ENCODE measurements at places on chromosomes 5 and 9. TPM values are rescaled to one million over a fixed set of nuclear protein-coding genes. Genes with fewer than 3 reads are reported as not detected.

- H3K4me1 ChIP-seq: no peaks in the 10 kb centered on the region
- no peaks in the 10 kb centered on the region for H3K36me3 ChIP-seq
- H3K4me3 ChIP-seq: no peak overlapping the region
- H3K27me3 ChIP-seq: no peaks in the 10 kb centered on the region
- DNase-seq: no peak
- H3K27ac ChIP-seq: no peak overlapping the region
Observed at GRCh38 chr9:98690686-98691085, 18.0 kb downstream of the GABBR2 start.

- no peaks in the 10 kb centered on the region for H3K4me1 ChIP-seq
- no peak overlapping the region for H3K4me3 ChIP-seq
- no peaks in the 10 kb centered on the region for H3K36me3 ChIP-seq
- no peak for DNase-seq
Observed at GRCh38 chr5:82601077-82601476, 322.9 kb upstream of the RPS23 start.

ZNF367 gene
- total RNA-seq: 12.4 TPM

DNA sequence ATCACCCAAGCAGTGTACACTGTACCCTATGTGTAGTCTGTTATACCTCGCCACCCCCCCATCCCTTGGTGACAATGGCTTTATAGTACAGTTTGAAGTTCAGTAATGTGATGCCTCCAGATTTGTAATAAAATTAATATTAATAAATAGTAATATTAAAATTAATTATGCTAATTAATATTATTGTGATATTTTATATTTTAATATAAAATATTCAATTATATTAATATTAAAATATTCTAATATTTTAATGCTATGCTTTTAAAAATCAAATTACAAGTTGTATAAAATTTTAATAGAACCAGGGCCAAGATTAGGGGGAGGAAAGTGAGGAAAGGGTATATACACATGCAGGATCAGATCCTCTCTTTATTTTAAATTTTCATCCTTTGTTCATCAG is 147.7 kb upstream of the MAP3K1 start:
- H3K36me3 ChIP-seq: no peaks in the 10 kb centered on the region
- H3K27ac ChIP-seq: no peak overlapping the region
- H3K4me1 ChIP-seq: no peaks in the 10 kb centered on the region
- no peak for DNase-seq

GCNT1 gene
- 0.28 TPM for total RNA-seq

- H3K4me1 ChIP-seq: no peaks in the 10 kb centered on the region
- no peak for DNase-seq
- no peaks in the 10 kb centered on the region for H3K36me3 ChIP-seq
- H3K27me3 ChIP-seq: no peaks in the 10 kb centered on the region
Observed at GRCh38 chr9:88143179-88143578, 4.9 kb upstream of the SPATA31C2 start.

DNA sequence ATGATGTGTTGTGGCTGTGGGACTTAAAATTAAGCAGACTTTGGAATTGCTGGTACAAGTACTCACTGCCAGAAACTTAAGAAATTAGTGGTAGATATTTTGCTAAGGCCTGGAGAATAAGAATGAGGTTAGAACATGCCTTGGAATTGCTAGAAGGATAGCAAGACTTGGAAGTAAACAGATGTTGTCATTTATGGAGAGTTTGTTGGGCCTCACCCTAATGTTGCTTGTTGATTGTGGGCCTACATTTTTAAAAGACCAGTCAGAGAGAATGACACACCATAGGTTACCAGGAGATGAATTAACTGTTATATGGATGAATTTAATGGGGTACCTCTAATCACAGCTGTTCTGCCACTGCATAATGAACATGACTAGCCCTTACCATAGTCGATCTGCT is 120.1 kb upstream of the GAS1 start:
- no peak for DNase-seq
- no peak overlapping the region for H3K27ac ChIP-seq
- no peak overlapping the region for H3K4me3 ChIP-seq
- H3K36me3 ChIP-seq: no peaks in the 10 kb centered on the region
- H3K4me1 ChIP-seq: no peaks in the 10 kb centered on the region

- peaks cover 10% of the 10 kb centered on the region for H3K4me1 ChIP-seq
- H3K36me3 ChIP-seq: no peaks in the 10 kb centered on the region
- no peaks in the 10 kb centered on the region for H3K27me3 ChIP-seq
- peak overlapping the region; percentile 86 for H3K4me3 ChIP-seq
- DNase-seq: no peak
Observed at GRCh38 chr5:148829248-148829594, 2.8 kb downstream of the ADRB2 start.

TAF1L gene
- total RNA-seq: not detected

PFN3 gene
- total RNA-seq: not detected

MAP3K1 gene
- total RNA-seq: 6.2 TPM

GRCh38 chr9:86978413-86978812 is 31.1 kb upstream of the GAS1 start:
- no peak for DNase-seq
- no peaks in the 10 kb centered on the region for H3K4me1 ChIP-seq
- no peaks in the 10 kb centered on the region for H3K36me3 ChIP-seq
- no peaks in the 10 kb centered on the region for H3K27me3 ChIP-seq
- no peak overlapping the region for H3K27ac ChIP-seq

DNA sequence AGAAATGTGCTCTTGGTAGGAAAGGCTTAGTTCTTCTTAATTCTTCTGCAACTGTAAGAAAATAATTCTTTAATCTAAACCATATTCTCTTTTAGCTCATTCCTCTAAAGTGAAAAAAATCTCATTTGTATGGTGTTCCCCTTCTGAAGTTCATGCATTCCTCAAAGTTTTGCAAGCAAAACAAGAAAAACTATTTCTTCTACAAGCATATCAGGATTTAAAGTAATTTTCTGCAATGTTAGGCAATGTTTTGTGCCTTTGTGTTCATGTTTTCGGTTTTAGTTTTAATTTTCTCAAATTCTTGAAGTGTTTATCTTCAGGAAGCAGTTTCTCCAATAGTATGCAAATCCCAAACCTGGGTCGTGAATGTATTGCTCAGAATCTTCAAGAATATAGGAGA is 12.7 kb upstream of the GPR21 start:
- no peaks in the 10 kb centered on the region for H3K4me1 ChIP-seq
- no peak overlapping the region for H3K27ac ChIP-seq
- no peak overlapping the region for H3K4me3 ChIP-seq
- peaks cover 4% of the 10 kb centered on the region for H3K36me3 ChIP-seq

DNA sequence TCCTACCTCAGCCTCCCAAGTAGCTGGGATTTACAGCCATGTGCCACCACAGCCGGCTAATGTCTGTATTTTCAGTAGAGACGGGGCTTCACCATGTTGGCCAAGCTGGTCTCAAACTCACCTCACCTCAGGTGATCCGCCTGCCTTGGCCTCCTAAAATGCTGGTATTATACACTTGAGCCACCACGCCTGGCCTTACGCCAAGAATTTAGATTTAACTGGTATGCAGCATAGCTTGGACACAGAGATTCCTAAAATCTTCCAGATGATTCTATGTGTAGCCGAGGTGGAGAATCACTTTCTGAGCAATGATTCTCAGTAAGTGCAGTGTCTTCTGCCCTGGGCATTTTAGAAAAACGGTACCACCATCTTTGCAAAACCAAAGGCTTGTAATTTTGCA is 74.1 kb downstream of the HABP4 start:
- H3K4me1 ChIP-seq: no peaks in the 10 kb centered on the region
- H3K27ac ChIP-seq: no peak overlapping the region
- no peaks in the 10 kb centered on the region for H3K36me3 ChIP-seq
- no peak for DNase-seq
- no peaks in the 10 kb centered on the region for H3K27me3 ChIP-seq

- H3K36me3 ChIP-seq: no peaks in the 10 kb centered on the region
- H3K27me3 ChIP-seq: no peaks in the 10 kb centered on the region
- H3K4me3 ChIP-seq: no peak overlapping the region
- DNase-seq: no peak
- no peaks in the 10 kb centered on the region for H3K4me1 ChIP-seq
Observed at GRCh38 chr9:73079326-73079725, 72.3 kb upstream of the ANXA1 start.

DNA sequence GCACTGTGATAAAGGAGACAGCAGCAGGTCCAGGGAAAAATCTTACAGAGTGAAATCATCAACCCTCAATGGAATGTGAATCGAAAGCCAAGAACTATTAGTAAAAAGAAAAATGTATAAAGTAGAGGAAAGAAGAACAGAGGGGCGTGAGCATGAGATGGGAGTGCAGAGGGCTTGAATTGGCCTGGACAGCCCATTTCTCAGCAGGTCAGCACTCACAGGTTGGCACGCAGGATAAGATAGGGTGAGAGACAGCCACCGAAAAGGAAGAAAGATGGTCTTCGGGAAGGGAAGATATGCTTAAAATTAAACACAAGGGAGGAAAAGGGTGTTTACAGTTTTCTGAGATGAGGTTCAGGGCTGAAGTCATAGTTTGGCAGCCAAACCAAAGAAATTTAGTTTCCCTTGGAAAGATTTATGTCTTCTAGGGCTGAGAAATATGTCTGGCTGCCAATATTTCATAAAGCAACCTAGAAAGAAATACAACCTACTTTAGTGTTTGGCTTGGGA is 524.7 kb downstream of the SPATA31D1 start:
- no peak overlapping the region for H3K4me3 ChIP-seq
- H3K27me3 ChIP-seq: no peaks in the 10 kb centered on the region
- no peak for DNase-seq
- no peaks in the 10 kb centered on the region for H3K4me1 ChIP-seq
- H3K36me3 ChIP-seq: no peaks in the 10 kb centered on the region
- H3K27ac ChIP-seq: no peak overlapping the region

DNA sequence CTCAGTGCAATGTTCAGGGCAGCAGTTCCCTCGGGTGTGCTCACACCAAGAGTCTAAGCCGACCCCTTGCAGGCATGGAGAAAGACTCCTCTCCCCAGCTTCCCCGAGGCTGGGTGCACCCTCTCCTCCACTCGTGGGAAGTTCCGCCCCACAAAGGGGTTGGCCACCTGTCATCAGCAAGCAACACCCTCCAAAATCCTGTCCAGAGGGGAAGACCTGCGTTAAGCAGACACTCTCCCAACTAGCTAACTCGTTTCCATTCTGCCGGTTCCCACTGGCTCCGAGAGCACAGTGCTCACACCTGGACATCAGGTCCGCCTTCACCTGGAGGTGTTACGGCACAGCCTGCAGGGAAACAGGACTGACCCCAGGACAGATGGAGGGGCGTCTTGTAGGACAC is 117.9 kb upstream of the IRX4 start:
- no peak overlapping the region for H3K4me3 ChIP-seq
- H3K27ac ChIP-seq: no peak overlapping the region
- H3K4me1 ChIP-seq: no peaks in the 10 kb centered on the region

- no peaks in the 10 kb centered on the region for H3K4me1 ChIP-seq
- no peaks in the 10 kb centered on the region for H3K27me3 ChIP-seq
- H3K36me3 ChIP-seq: no peaks in the 10 kb centered on the region
Observed at GRCh38 chr5:73591698-73592501, 26.4 kb downstream of the UTP15 start.

GRCh38 chr5:52710972-52711596 is 76.6 kb upstream of the ITGA1 start:
- H3K27ac ChIP-seq: no peak overlapping the region
- no peaks in the 10 kb centered on the region for H3K27me3 ChIP-seq
- no peaks in the 10 kb centered on the region for H3K36me3 ChIP-seq
- no peaks in the 10 kb centered on the region for H3K4me1 ChIP-seq
- no peak for DNase-seq

MEIKIN gene
- not detected for total RNA-seq

GBA2 gene
- 109 TPM for total RNA-seq

- no peaks in the 10 kb centered on the region for H3K36me3 ChIP-seq
- no peaks in the 10 kb centered on the region for H3K4me1 ChIP-seq
- H3K4me3 ChIP-seq: no peak overlapping the region
- H3K27me3 ChIP-seq: no peaks in the 10 kb centered on the region
Observed at GRCh38 chr9:75545287-75545686, 345.2 kb upstream of the PCSK5 start.

DNA sequence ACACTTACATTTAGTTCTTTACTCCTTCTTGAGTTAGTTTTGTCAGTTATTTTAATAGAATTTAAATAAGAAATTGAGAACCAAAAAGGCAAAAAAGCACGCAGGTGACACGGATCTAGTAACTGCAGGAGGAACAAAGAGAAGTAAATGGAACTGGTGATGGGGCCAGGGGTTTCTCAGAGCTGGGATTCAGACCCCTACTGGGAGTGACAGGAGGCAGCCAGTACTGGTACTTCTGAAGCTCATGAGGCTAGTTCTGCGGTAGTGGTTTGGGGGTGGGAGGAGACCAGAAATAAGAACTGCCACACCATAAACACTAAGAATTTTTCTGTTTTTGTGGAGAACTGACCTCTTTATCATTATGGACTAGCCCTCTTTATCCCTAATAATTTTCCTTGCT is 48.2 kb downstream of the OXCT1 start:
- no peaks in the 10 kb centered on the region for H3K36me3 ChIP-seq
- H3K27ac ChIP-seq: no peak overlapping the region
- no peaks in the 10 kb centered on the region for H3K4me1 ChIP-seq
- no peak for DNase-seq

DNA sequence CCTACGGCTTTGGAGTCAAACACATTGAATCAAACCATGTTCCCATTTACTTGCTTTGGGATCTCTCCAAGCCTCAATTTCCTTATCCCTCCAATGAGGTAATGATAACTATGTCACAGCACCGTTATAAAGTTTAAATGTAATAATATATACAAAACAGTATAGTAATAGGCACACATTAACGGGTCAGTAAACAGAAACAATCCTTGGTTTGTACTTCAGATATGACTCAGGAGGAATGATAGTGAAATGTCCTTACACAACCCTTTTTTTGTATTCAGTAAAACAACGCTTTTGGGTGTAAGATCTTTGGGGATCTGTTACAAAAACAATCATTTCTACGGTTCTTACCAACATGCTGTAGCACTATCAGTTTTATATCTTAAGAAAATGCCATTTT is 178.5 kb upstream of the GNA14 start:
- no peaks in the 10 kb centered on the region for H3K36me3 ChIP-seq
- DNase-seq: no peak
- H3K4me1 ChIP-seq: no peaks in the 10 kb centered on the region
- no peak overlapping the region for H3K27ac ChIP-seq

DNA sequence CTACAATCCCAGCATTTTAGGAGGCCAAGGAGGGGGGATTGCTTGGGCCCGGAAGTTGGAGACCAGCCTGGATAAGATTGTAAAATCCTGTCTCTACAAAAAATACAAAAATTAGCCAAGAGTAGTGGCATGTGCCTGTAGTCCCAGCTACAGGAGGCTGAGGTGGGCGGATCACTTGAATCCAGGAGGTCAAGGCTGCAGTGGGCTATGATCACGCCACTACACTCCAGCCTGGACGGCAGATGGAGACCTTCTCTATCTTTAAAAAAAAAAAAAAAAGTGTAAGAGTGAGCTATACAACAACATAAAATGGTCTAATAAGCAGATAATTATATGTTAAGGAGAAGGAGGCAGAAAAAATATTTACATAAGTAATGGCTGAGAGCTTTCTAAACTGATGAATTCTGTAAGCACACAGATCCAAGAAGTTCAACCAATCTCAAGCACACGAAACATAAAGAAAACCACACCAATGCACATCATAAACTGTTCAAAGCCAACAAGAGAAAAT is 23.0 kb downstream of the CDC14B start:
- no peak overlapping the region for H3K4me3 ChIP-seq
- no peaks in the 10 kb centered on the region for H3K27me3 ChIP-seq
- H3K36me3 ChIP-seq: no peaks in the 10 kb centered on the region
- no peaks in the 10 kb centered on the region for H3K4me1 ChIP-seq
- DNase-seq: no peak
- H3K27ac ChIP-seq: no peak overlapping the region

All from Panc1 (cell line).